Natural killer cell treated with Interleukin-12 subunit alpha and Interleukin-12 subunit beta and Interleukin-15 and Interleukin-18, amount 100 ng/mL, for 72 hours (primary cell): ENCODE measurements at places on chromosomes 4 and X. TPM values are rescaled to one million over a fixed set of nuclear protein-coding genes. Genes with fewer than 3 reads are reported as not detected.

The TMEM150C gene
- not detected for total RNA-seq

The LUZP4 gene
- total RNA-seq, result not detected

The NXF2B gene
- not detected for total RNA-seq

The MAGEA1 gene
- not detected for total RNA-seq

The RENBP gene
- total RNA-seq, result 5.4 TPM

The CENPI gene
- total RNA-seq, result 38.7 TPM

The SSX3 gene
- not detected for total RNA-seq
